ENCODE measurements at places on chromosomes 3 and 15.

GRCh38 chr3:197298341-197298944, at the start of gene DLG1:
TSS of gene DLG1 (minus strand) at chr3:197298612. CDS start at chr3:197297204, 1,408 bp downstream.
- peak; percentile 82 for DNase-seq

DNA sequence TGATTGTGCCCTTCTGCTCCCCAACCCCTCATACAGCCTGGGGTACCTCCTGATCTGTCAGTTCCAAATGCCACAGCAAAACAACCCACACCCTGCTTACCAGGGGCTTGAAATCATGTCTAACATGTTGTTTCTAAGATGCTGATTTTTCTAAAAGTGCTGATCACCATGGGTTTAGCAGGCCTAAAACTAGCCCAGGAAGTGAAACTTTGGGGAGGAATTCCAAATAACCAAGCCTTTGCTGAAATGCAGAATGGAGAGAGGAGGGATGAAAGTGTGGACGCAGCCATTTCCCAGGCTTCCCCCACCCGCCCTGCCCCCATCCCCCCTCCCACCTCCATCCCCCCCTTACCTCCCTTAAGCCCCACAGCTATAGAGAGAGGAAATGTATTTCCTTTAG, 2.0 kb upstream of the HRH1 start:
- DNase-seq = no peak

DNA sequence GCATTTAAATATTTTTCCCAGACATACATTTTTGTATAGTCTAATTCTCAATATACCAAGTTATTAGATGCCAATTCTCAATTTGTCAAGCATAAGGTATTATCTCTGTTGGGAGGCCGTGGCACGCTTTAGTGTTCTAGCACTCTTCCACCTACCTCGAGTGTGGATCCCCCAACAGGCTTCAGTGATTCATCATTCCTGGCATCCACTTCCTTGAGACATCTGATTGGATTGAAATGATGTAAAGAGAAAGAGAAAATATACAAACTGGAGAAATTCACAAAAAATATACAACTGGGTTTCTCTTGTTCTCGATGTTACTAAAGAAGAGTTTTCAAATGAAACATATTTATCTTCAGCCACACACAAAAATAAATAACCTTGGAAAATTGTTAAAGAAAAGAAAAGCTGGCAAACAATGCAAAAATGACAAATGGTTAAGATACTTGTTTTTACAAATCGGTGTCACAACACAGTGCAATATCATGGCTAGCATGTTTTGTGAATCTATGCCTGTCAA, 218.0 kb upstream of the CDIN1 start:
- DNase-seq = no peak

GRCh38 chr3:115709931-115710330, 86.6 kb downstream of the GAP43 start:
- no peak for DNase-seq

DNA sequence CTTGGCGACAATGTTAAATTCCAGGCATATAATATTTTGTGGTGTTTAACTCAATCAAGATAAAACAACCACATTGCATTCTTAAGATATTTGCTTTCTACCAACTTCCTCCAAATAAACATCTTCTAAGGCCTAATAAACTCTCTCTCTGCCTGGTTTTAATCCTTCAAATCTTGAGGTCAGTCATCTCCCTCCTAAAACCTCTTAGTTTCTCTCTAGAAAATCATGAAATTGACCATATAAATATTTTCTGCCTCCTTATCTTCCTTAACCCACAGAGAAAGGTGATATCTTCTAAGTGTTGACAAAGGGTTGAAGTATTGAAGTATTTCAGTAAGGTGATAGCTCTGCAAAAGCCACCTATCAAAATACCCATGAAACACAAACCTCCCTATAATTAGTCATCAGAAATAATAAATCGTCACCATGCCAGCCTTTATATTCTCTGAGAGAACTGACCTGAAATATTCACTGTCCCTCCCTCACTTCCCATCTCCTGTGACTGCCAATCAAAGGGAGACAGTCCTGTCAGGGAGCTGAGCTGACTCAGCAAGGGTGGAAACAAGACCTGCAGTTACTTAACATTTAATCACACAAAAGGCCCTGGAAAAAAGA, 1261.1 kb downstream of the ROBO1 start:
- DNase-seq = no peak

GRCh38 chr15:67009576-67010569, 55.5 kb upstream of the SMAD3 start:
- no peak for DNase-seq

DNA sequence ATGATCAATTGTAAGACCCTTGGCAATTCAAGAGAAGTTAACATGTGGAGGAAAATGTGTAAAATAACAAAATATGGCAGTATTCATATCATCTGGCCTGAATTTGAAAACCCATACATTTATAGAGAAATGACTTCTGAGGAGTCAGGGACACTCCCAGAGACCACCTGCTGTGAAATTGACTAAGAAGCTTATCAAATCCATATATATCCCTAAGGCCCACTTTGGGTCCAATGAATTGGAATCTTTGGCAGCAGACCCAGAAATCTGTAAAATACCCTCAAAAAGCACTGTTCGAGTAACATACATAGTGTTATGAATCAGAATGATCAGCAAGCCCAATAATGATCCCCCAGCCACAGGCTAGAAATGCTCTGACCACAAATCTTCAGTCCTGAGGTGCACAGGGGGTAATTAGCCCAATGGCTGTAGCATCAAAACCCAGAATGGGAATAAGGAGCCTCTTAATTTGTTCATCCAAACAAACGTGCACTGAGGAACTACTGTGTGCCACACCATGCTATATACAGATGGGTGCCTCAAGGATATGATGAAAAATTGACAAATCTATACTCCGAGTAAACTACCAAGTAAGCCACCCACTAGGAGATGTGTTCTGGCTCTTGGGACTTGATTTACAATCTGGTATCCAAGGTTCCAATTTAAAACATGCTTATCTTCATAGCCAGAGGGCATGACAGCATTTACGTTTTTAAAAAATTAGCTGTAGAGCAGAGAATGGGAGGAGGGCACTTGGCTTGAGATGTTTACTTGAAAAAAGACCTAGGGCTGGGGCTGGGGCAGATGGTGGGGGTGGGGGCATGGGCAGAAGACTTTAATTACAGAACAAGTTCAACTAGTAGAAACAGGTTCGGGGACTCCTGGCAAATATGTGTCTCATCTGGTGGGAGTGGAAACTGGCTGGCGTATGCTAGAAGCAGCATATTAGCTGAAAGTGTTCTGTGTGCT, 9.1 kb upstream of the ARHGEF3 start:
- no peak for DNase-seq

- no peak for DNase-seq
Observed at GRCh38 chr3:190004656-190005055, 116.0 kb downstream of the P3H2 start.

GRCh38 chr15:94225616-94226015, 5.7 kb upstream of the MCTP2 start:
- no peak for DNase-seq

All from nephron progenitor cell (in vitro differentiated cells).